ENCODE measurements at places on chromosomes 2 and 18. TPM values are rescaled to one million over a fixed set of nuclear protein-coding genes. Genes with fewer than 3 reads are reported as not detected.
A peak's percentile ranks its signal among the peaks of the same experiment; 100 is the strongest.

GRCh38 chr2:142008135-142008744 lies 122.6 kb downstream of the LRP1B start:
- no peak overlapping the region for H3K4me3 ChIP-seq
- no peaks in the 10 kb centered on the region for H3K36me3 ChIP-seq
- no peak overlapping the region for H3K27ac ChIP-seq
- no peaks in the 10 kb centered on the region for H3K4me1 ChIP-seq
- no peaks in the 10 kb centered on the region for H3K27me3 ChIP-seq

GRCh38 chr2:9961013-9961412 lies 9.5 kb downstream of the GRHL1 start:
- H3K4me3 ChIP-seq, result no peak overlapping the region
- H3K27ac ChIP-seq, result no peak overlapping the region
- H3K4me1 ChIP-seq, result no peaks in the 10 kb centered on the region
- no peaks in the 10 kb centered on the region for H3K27me3 ChIP-seq
- DNase-seq, result no peak

- DNase-seq, result no peak
- H3K27me3 ChIP-seq, result no peaks in the 10 kb centered on the region
- H3K4me3 ChIP-seq, result no peak overlapping the region
These were observed 495.8 kb downstream of the NRXN1 start for GRCh38 chr2:50535971-50536759.

The FIGLA gene
- 0.39 TPM for polyA plus RNA-seq

DNA sequence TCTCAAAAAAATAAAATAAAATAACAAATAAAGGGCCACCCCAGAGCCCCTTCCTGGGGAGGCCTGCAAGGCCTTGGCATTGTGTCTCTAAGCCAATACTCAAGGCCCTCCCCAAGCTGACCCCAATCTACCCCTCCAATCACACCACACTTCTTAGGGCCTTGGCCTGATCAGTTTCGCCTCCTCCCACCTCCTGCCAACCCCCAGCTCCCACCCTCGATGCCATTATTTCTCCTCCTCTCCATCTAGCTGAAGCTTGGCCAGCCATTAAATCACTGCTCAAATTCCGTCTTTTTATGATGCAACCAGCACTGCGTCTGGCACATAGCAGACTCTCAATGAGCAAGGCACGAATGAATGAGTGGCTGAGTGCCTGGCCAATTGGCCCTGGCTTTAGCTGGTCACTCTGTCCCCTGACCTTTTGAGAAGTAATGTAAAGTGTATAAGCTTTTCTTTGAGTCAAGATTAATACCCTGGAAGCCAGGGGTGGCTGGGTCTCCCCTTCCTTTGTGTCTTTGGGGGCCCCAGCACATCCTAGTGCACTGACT lies 55.9 kb downstream of the SMAD7 start:
- no peak overlapping the region for H3K4me3 ChIP-seq
- peaks cover 36% of the 10 kb centered on the region for H3K4me1 ChIP-seq
- peak; percentile 39 for DNase-seq
- H3K36me3 ChIP-seq, result no peaks in the 10 kb centered on the region

The RBKS gene
- polyA plus RNA-seq, result 1.00 TPM

GRCh38 chr18:6249170-6249569 lies 165.5 kb downstream of the L3MBTL4 start:
- peaks cover 27% of the 10 kb centered on the region for H3K4me1 ChIP-seq
- H3K27ac ChIP-seq, result no peak overlapping the region
- H3K4me3 ChIP-seq, result no peak overlapping the region
- H3K27me3 ChIP-seq, result no peaks in the 10 kb centered on the region
- no peak for DNase-seq
- H3K36me3 ChIP-seq, result no peaks in the 10 kb centered on the region

- no peaks in the 10 kb centered on the region for H3K36me3 ChIP-seq
- no peaks in the 10 kb centered on the region for H3K27me3 ChIP-seq
- no peak overlapping the region for H3K4me3 ChIP-seq
- no peaks in the 10 kb centered on the region for H3K4me1 ChIP-seq
- no peak for DNase-seq
- no peak overlapping the region for H3K27ac ChIP-seq
These were observed 77.1 kb upstream of the CTAGE1 start for GRCh38 chr18:22494771-22495170.

GRCh38 chr2:237980751-237981150 lies 13.9 kb downstream of the UBE2F start:
- no peak for DNase-seq
- H3K36me3 ChIP-seq, result peaks cover 46% of the 10 kb centered on the region
- H3K4me1 ChIP-seq, result peaks cover 54% of the 10 kb centered on the region
- no peak overlapping the region for H3K4me3 ChIP-seq
- no peaks in the 10 kb centered on the region for H3K27me3 ChIP-seq

The TMEM247 gene
- not detected for polyA plus RNA-seq
